NCI-H1694 (cell line): ENCODE measurements at places on chromosomes 1 and 21.

DNA sequence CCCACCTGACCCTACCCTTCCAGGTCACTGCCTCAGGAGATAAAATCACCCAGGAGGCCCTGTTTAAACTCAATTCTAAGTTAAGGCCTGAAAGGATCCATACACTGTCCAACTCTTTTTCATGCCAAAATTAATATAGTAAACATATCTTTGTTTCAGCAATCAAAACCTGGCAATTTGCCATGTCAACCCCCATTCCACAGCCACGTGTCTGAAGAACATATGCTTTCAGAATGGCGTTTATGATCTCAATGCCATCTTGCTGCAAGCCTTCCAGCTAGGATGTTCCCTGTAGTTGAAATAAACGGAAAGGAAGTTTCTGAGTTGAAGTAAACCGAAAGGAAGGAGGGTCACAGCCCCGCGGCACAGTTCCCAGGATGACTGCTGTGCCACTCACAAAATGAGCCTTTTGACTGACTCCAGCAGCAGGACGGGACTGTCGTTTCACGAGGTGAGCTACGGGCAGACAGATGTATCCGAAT, 472.0 kb downstream of the SMYD3 start:
- peak; percentile 73 for DNase-seq

- no peak for DNase-seq
Observed at GRCh38 chr21:46048926-46049889, 48.7 kb upstream of the COL6A2 start.

DNA sequence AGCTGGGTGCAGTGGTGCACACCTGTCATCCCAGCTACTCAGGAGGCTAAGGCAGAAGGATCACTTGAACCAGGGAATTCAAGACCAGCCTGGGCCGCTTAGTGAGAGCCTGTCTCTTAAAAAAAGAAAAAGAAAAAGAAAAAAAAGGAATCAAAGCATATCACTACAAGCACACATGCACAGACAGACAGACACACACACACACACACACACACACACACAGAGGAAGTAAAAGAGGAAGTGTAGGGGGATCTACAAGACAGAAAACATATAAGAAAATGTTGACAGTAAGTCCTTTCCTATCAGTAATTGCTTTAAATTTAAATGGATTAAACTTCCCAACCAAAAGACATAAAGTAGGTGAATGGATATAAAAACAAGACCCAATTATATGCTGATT, 180.3 kb downstream of the FAF1 start:
- no peak for DNase-seq

GRCh38 chr1:22450351-22451021, 1.2 kb upstream of the ZBTB40 start:
- no peak for DNase-seq

- DNase-seq, result peak; percentile 2
Observed at GRCh38 chr1:170967042-170967910, 31.9 kb downstream of the MROH9 start.

DNA sequence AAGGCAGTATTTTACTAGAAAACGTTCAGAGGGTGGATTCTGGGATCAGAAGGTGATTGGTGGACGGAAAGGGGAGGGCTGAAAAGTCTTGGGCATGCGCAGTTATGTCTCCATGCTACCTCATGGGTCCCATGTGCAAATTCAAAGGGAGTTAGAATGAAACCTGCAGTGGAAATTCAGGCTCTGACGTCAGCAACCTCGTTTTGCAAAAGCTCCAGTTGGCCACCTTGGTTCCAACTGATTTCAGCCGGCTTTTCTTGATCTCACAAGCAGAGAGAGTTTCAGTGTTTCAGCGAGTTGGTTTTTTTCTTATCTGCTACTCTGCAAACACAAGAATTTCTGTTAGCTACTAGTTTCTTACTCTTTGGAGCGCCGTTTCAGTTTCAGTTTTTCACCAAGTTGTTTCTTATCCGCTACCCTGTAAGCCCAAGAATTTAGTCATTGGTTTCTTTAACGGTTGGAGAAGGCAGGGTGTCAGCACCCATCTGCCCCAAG, 69.8 kb upstream of the PGBD5 start:
- DNase-seq, result no peak

GRCh38 chr1:9633493-9633892, 18.0 kb upstream of the PIK3CD start:
- DNase-seq, result no peak

DNA sequence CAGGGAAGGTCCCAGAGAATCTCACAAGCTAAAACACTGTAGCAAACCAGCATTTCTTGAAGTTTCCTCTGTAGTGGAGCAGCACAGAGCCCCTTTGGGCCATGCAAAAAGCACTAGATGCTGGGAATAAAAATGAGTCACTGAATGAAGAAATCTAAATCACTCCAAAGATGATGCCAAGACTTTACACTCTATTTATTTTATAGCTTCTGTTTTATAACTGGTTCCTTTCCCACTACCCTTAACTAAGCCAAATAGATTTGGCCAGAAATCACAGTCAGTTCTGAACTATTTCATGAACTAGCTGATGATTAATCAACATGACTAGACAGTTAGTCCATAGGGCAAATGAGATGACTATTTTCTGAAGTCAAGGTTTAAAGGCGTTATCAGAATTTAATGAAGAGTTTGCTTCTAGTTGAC, 89.5 kb downstream of the SCMH1 start:
- DNase-seq, result no peak

DNA sequence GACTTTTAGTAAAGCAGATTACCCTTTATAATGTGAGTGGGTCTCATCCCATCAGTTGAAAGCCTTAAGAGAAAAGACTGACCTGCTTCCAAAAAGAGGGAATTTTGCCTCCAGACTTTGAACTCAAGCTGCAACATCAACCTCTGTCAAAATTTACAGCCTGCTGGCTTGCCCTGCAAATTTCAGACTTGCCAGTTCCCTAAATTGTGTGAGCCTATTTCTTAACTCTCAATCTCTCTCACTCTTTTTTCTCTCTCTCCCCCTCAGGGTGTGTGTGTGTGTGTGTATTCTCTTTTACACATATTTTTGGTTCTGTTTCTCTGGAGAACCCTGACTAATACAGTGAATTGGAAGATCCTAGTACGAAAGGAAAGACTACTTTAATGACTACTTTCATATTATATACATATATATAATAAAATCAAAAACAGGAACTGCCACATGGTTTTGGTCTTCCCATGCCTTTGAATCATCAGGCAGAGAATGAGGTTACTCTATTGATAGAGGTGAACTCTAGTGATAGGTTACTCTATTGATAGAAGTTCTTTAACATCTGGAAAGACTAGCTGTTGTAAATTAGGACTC, 6.4 kb downstream of the OR2C3 start:
- DNase-seq, result no peak

- DNase-seq, result no peak
Observed at GRCh38 chr21:45617021-45617921, 26.3 kb upstream of the PCBP3 start.

- peak; percentile 29 for DNase-seq
Observed at GRCh38 chr1:58047265-58047858, 499.2 kb downstream of the OMA1 start.

GRCh38 chr1:89910780-89911179, 84.1 kb upstream of the ZNF326 start:
- DNase-seq, result no peak

GRCh38 chr1:207935166-207935583, 24.2 kb upstream of the CD34 start:
- no peak for DNase-seq

- no peak for DNase-seq
Observed at GRCh38 chr21:45209046-45209445, 78.6 kb downstream of the POFUT2 start.

- DNase-seq, result no peak
Observed at GRCh38 chr1:11144570-11145256, 44.4 kb upstream of the ANGPTL7 start.

DNA sequence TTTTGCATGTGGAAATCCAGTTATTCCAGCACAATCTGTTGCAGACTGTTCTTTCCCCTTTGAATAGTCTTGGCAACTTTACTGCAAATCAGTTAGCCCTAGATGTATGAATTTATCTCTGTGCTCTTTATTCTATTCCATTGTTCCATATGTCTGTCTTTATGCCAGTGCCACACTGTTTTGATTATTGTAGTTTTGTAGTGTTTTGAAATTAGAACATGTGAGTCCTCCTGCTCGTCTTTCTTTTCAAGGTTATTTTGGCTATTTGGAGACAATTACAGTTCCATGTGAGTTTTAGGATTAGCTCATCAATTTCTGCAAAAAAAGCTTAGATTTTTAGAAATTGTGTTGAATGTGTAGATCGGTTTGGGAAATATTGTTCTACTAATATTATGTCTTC, 26.6 kb downstream of the WNT3A start:
- DNase-seq, result no peak

DNA sequence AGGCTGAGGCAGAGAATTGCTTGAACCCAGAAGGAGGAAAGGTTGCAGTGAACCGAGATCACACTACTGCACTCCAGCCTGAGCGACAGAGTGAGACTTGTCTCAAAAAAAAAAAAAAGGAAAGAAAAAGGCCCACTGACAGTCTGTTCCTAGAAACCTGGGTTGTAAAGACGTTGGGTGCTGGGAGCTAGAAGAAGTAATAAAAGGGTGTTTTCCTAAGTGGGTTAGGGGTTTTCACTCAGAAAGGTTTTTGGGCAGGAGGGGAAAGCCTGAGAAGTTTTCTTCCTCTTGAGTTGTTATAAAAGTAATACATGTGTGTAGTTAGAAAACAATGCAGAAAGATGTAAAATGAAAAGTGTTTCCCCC, 25.4 kb downstream of the CELA3A start:
- no peak for DNase-seq

DNA sequence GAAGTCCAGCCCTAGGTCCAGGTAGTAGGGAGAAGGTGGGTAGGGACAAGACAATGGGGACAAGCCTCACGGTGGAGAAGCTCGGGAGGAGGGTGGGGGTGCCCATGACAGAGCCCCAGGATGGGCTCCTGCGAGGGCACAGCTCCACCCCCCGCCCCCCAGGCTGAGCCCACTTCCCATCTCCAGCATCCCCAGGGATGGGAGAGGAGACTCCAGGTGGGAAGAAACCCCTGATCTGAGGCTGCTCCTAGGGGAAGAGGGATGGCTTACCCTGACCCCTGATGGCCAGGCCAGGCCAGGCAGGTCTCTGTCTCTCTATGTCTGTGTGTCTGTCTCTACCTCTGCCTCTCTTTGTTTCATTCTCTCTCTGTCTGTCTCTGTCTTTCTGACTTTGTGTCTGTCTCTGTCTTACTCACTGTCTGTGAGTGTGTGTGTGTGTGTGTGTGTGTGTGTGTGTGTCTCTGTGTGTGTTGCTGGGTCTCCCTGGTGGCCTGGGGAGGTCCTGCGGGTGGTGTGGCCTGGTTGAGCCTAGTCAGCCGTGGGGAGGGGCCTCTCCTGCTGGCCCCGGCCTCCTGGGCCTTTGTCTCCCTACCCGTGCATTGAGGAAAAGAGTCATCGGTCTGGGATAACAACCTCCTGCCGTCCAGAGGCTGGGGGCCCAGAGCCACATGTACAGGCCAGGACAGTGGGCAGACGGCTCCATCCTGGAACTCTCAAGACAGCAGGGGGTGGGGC, 45.7 kb downstream of the WNT9A start:
- DNase-seq, result no peak

GRCh38 chr1:219697682-219698081, 84.8 kb upstream of the ZC3H11B start:
- DNase-seq, result no peak

DNA sequence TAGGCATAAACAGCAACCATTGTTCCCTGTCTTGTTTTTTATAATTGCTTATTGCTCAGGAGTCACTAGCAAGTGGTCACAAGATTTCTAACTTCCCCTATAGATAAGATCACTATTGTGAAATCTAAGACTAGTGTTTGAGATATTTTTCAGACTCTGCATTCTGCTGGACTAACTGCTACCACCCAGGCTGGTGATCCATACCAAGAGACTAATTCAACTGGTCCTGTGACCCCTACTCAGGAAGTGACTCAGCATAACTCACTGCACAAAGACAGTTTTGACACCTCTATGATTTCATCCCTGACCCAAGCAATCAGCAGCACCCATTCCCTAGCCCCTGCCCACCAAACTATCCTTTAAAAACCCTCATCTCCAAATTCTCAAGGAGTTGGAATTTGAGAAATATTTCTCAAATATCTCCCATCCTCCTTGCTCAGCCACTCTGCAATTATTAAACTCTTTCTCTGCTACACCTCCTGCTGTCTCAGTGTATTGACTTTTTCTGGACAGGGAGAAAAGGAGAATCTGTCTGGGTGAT, 52.7 kb downstream of the TRIM33 start:
- no peak for DNase-seq

DNA sequence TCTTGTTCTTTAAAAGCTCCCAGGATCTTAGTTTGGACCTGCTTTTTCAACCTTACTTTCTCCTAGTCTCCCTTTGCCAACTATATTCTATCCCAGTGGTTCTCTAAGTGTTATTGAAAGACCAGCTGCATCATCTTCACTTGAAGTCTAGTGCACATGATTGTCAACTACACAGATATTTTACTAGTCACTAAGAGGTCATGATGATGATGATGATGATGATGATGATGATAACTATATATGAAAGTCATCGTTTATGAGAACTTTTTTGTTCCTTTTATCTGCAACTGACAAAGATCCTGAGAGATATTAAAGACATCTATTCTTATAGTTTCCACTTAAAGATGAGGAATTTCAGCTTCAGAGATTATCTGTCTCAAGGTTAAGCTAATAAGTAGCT, 479.0 kb upstream of the ZRANB2 start:
- no peak for DNase-seq

- no peak for DNase-seq
Observed at GRCh38 chr1:1199961-1200875, 6.2 kb downstream of the TNFRSF18 start.

DNA sequence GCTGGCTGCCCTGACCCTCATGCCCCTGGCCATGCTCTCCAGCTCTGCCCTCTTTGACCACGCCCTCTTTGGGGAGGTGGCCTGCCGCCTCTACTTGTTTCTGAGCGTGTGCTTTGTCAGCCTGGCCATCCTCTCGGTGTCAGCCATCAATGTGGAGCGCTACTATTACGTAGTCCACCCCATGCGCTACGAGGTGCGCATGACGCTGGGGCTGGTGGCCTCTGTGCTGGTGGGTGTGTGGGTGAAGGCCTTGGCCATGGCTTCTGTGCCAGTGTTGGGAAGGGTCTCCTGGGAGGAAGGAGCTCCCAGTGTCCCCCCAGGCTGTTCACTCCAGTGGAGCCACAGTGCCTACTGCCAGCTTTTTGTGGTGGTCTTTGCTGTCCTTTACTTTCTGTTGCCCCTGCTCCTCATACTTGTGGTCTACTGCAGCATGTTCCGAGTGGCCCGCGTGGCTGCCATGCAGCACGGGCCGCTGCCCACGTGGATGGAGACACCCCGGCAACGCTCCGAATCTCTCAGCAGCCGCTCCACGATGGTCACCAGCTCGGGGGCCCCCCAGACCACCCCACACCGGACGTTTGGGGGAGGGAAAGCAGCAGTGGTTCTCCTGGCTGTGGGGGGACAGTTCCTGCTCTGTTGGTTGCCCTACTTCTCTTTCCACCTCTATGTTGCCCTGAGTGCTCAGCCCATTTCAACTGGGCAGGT, 3.8 kb downstream of the GPR61 start:
- DNase-seq, result no peak

GRCh38 chr1:243526180-243526579, 270.3 kb downstream of the SDCCAG8 start:
- DNase-seq, result no peak
